ENCODE measurements at places on chromosomes 2 and 18. TPM values are rescaled to one million over a fixed set of nuclear protein-coding genes. Genes with fewer than 3 reads are reported as not detected.

Gene CPO
- not detected for total RNA-seq

Gene TEKT4
- total RNA-seq = not detected

Gene WDPCP
- total RNA-seq = 5.9 TPM

Gene SALL3
- 0.05 TPM for total RNA-seq

Gene ANO7
- 1.1 TPM for total RNA-seq

Gene ADAM23
- total RNA-seq = 0.85 TPM

Gene KCNK3
- 0.05 TPM for total RNA-seq

Gene GAL3ST2
- not detected for total RNA-seq

Gene IL36RN
- total RNA-seq = not detected

Gene MAL
- total RNA-seq = 4.8 TPM

Gene TEX44
- total RNA-seq = not detected

Gene PRKAG3
- not detected for total RNA-seq

Gene COL4A3
- total RNA-seq = under 0.01 TPM

Gene ASB18
- under 0.01 TPM for total RNA-seq

Gene ACMSD
- 0.34 TPM for total RNA-seq

Gene HMSD
- total RNA-seq = not detected

Gene SERTAD2
- total RNA-seq = 9.5 TPM

Gene TGFA
- 22.6 TPM for total RNA-seq

Gene SPAST
- 45.9 TPM for total RNA-seq

Gene RGPD5
- total RNA-seq = 47.0 TPM

Gene IRS1
- total RNA-seq = 0.23 TPM

Gene ABCG8
- total RNA-seq = not detected

Gene FAM168B
- 98.2 TPM for total RNA-seq

Gene R3HDM1
- total RNA-seq = 7.3 TPM

Gene CFAP210
- not detected for total RNA-seq

Gene CFAP65
- total RNA-seq = not detected

Gene ABCG5
- not detected for total RNA-seq

Gene KIF5C
- total RNA-seq = 0.34 TPM

Gene CD8B
- not detected for total RNA-seq

Gene NFU1
- total RNA-seq = 42.6 TPM

Gene AFF3
- not detected for total RNA-seq
